ENCODE measurements at places on chromosomes 5 and 9.

- no peak for DNase-seq
Measured at GRCh38 chr9:127904561-127905003, 5.2 kb upstream of the ST6GALNAC6 start.

- DNase-seq: no peak
Measured at GRCh38 chr9:137434498-137435380, 6.4 kb downstream of the ENTPD8 start.

DNA sequence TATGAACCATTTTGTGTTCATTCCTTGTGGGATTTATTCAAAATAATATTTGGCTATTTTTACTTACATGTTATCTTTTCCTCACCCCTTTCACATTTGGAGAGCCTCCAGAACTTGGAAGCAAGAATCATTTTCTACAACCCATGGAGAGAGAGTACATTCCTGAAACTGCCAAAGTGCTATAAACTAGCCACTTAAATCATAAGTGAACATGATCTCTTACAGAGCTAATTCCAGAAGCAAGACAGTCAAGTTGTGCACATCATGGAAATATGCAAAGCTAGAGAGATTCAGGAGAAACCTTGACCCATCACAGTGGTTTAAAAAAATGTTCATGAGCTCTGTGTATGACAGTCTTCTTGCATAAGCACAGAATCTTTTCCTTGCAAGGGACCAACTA, 883.6 kb upstream of the C9orf72 start:
- no peak for DNase-seq

DNA sequence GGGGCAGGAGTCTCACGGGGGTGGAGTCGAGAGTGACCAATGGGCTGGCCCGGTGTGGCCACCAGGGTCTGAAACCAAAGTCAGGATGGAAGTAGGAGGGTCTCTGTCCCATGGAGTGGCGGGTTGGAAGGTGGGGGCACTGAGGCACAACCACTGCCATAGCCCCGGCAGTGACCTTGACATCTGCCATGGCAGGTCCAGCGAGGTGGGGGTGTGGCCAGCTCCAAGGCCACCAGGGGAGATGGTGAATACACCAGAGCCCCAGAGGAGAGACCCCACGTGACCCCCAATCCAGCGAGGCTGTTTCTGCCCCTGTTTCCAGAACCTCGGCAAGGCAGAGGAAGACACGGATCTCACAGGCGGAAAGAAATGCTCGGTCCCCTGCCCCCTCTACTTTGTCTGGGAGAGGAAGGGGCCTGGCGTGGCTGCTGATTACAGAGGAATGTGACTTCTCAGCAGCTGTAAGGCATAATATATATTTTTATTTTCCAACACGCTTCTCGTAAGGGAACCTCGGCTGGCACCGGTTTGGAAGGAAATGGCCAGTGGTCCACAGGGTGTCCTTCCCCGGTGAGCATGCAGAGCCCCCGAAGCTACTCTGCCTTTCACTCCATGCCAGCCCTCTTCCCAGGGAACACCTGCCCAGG, 105.7 kb upstream of the SARDH start:
- DNase-seq: no peak

DNA sequence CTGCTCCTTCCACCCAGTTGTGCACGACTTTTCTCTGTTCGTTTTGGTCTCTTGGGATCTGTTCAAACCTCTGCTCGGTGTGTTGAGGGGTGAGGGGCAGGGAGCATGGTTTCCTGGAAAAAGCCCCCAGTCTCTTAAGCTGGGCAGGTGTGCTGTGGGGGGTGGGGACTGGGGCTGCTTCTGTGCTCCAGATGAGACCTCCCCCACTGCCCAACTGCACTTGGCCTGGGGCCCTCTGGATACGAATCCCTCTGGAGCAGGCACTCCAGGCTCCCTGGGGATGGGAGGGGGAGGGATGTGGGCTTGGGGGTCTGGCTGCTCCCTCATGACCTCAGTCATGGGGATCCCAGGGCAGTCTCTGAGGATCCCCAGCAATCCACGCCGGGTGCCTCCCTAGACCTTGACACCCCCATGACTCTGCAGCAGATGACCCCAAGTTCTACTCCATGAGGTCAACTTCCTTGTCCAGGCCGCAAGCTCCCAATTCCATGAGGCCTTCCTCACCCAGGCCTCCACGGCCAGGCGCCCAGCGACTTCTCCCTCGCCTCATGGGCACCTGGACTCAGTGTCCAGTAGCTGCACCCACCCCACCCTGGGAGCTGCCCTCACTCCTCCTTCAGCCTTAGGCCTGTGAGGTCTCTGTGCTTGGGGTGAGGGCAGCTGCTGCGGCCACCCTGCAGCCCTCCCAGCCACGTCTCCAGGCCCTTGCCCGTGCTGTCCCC, 5.9 kb upstream of the AHRR start:
- no peak for DNase-seq

DNA sequence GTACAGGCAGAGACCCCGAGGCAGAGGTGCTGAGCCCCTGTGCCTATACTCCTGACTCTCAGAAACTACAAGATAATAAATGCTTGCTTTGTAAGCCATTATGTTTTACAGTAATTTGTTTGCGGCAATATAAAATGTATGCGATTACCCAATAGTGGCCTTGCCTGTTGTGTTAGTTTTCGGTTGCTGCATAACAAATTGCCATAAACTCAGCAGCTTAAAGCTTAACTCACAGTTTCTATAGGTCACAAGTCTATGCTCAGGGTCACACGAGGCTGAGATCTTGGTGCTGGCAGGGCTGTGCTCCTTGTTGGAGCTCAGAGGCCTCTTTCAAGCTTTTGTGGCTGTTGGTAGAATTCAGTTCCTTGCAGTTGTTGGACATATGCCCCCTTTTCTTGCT, 114.8 kb downstream of the COL23A1 start:
- no peak for DNase-seq

DNA sequence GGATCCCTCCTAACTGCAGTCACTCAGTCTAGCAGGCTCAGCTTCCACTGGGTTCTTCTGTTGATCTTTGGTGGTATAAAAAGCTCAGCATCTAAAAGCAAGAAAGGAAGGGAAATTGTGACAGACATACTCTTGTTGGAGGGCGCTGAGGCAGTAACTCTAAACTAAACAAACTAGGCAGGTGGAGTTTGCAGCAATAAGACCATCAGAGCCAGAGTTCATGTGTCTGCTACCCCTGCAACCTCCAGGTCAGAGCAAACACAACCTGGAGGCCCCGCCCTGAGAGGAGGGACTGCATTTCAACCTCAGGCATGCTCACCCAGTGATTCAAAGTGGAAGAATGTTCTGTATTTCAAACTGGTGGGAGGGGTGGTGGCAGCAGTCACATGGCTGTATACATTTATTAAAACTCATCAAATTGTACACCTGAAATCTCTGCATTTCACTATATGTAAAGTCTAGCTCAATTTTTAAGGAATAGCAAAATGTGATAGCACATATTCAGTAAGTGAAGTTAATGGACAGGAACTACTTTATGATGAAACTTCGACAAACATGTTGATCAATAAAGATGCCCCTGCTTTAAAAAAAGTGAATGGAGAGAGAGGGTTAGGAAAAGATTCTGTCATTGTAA, 7.1 kb downstream of the ACTL7A start:
- no peak for DNase-seq

GRCh38 chr5:110159202-110159601, 469.5 kb downstream of the MAN2A1 start:
- no peak for DNase-seq

DNA sequence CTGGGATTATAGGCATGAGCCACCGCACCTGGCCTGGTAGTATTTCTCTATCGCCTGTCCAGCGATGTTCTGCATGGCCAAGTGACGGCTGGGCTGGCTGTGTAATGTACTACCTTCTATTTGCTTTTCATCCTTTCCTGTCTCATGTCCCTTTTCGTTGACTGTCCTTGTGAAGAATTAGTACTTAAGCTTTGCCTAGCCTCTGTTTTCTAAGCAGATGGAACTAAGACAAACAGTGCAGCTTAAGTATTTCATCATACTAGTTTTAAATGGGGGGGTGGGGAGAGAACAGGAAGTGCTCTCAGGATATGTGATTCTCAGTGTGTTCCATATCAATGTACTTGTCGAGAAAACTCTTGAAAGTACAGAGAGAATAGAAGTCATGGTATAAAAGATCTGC, 31.7 kb upstream of the CCL21 start:
- DNase-seq: no peak

- DNase-seq: no peak
Measured at GRCh38 chr9:5586391-5586802, 42.5 kb upstream of the RIC1 start.

DNA sequence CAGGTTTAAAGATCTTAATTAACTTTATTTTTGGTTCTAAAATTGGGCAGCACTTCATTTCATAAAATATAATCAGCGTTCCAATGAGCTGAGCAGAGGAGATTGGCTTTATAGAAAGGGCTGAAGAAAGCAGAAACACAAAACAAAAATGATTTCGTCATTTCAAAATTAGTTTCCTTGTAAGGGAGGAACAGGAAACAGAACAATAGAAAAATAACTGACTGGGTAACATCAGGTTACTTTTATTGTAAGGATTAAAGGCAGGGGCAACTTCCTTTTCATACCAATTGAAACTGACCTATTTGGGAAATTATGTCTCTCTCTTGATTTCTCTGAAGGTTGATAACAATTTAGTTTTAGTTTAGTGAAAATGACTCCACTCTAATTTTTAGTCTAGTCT, 157.1 kb downstream of the ATP10B start:
- DNase-seq: no peak
